ENCODE measurements at places on chromosomes 6 and 20.

DNA sequence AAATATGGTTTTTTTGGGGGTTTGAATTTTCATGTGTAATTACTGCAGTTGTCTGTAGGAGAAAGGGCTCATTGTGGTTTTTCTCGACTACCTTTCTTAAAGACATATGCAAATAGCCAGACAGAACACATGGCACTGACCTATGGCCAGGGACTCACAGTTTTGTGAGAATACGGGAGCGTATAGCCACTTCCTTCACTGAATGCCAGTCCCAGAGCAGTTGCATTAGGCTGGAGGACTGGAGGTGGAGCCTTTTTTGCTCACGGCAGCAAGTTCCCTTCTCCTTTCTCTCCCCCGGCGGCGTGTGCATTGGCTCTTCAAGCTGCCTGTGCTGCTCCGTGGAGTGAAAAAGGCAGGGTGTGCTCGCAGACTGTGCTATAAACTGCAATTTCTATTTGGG, 114.9 kb downstream of the AKAP7 start:
- DNase-seq, result no peak

DNA sequence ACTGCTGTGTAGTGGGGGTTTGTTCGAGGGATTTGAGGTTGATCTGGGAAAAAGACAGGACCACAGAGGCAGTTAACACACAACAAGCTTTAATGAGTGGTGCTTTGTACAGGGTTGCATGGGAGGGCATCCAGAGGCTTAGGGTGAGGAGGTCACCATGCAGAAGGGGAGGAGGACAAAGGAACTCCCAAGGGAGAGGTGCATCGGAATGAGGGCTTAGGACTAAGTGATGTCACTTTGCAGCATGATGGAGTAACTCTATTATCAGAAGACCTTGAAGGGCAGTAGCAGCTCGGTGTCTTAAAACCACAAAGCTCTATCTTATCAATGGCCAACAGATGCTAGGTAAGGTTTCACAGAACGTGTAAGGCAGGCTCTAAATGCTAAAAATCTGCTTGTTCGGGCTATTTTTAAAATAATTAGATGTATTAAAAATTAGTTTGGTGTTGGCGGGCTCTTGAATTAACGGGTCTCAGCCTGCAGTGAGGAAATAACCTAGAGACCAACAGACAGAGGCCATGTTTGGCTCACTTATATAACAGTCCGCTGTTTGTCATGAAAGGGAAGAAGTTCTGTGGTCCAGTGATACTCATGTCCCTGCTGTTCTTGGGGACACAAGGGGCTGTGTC, 37.9 kb downstream of the MAN1A1 start:
- DNase-seq, result no peak

DNA sequence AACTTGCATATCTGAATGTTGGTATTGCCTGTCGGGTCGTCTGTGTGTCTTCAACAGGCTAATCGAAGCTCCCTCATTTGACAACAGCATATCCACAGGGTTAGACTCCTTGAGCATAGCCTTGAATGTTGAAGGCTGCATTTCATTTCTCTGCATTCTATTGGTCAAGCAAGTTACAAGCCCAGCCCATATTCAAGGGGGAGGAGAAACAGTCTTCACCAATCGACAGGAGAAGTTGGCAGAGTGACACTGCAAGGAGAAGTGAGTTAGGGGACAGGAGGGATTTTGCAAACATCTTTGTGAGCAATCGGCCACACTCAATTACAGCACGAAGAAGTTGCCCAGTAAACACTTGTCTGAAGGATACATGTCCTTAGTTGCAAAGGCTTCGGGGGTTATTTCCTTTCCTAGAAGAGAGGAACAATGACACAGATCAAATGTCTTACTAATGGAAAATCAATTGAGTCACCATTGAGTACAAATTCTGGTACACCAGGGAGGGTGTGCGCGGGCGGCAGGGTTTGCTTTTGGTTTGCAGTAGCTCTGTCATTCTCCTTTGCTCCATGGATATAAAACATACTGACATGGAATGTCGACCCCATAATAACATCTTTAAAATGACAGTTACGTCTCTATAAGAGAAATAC, 60.6 kb upstream of the NT5E start:
- DNase-seq, result peak; percentile 8

- no peak for DNase-seq
These were observed 5.9 kb upstream of the C6orf136 start for GRCh38 chr6:30641048-30641447.
